BJ (cell line): ENCODE measurements at places on chromosomes 6 and 20. TPM values are rescaled to one million over a fixed set of nuclear protein-coding genes. Genes with fewer than 3 reads are reported as not detected.

TRIM31 gene
- not detected in 2 replicates for polyA plus RNA-seq

AVP gene
- polyA plus RNA-seq: not detected in 2 replicates

BYSL gene
- polyA plus RNA-seq: 18.0 and 28.5 TPM in 2 replicates

C20orf202 gene
- polyA plus RNA-seq: not detected in 2 replicates

STMND1 gene
- polyA plus RNA-seq: 0.05 and 0.16 TPM in 2 replicates

GRCh38 chr6:5665173-5665572, 341.6 kb downstream of the NRN1 start:
- no peak for DNase-seq

DNA sequence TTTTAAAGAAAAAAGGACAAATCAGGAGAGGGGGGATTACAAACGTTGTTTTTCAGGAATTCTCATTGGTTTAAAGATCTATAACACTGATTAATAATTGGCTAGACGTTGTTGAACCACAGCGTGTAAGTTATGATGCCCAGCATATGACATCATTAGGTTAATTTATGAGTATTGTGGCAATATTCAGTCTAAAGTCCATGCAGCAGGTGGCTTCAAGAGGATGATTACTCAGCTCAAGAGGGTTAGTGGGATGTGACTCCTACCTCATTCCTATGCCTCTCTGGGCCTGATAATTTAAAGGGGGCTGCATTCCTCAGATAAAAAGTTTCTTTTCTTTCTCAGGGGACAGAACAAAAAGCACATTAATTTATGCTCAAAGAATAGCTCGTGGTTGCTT, 1309.0 kb downstream of the EPHA7 start:
- DNase-seq: no peak

GRCh38 chr20:13810446-13810845, 25.6 kb downstream of the NDUFAF5 start:
- no peak for DNase-seq

DNA sequence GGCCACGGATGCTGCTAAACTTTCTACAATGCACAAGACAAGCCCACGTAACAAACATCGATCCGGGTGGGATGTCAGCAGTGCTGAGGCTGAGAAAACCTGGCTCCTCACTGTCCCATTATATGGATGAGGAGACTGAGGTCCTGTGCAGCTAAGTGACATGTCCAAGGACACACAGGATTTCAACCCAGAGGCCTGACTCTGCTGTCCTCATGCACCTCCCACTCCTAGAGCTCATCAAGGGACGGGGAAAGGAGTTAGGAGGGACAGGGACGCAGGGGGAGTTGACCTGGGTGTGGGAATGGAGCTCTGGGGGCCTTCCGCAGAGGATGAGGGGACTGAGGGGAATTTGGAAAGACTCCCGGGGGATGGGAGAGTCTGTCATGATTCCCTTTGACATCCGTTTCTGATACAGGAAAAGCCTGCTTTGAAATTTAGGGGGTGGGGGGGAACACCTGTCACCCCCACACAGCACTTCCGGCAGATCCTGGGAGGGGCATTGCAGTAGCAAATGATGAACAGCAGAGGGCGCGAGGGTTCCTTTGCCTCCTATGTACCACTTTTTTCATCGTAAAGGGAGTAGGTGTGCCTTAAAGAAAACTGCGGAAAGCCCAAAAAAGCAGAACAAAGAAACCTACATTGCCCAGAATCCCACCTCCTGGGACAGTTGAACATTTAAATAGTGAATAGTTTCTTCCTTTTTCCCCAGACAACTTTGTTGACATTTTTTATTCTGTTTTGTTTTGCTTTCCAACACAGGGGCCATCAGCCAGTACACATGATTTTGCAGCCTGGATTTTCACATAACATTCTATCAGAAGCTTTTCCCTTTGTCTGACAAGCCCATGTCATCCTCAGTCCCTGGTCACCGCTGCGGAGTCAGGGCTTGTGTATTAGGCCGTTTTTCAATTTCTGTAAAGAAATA, 48.6 kb downstream of the SLC2A10 start:
- no peak for DNase-seq

DNA sequence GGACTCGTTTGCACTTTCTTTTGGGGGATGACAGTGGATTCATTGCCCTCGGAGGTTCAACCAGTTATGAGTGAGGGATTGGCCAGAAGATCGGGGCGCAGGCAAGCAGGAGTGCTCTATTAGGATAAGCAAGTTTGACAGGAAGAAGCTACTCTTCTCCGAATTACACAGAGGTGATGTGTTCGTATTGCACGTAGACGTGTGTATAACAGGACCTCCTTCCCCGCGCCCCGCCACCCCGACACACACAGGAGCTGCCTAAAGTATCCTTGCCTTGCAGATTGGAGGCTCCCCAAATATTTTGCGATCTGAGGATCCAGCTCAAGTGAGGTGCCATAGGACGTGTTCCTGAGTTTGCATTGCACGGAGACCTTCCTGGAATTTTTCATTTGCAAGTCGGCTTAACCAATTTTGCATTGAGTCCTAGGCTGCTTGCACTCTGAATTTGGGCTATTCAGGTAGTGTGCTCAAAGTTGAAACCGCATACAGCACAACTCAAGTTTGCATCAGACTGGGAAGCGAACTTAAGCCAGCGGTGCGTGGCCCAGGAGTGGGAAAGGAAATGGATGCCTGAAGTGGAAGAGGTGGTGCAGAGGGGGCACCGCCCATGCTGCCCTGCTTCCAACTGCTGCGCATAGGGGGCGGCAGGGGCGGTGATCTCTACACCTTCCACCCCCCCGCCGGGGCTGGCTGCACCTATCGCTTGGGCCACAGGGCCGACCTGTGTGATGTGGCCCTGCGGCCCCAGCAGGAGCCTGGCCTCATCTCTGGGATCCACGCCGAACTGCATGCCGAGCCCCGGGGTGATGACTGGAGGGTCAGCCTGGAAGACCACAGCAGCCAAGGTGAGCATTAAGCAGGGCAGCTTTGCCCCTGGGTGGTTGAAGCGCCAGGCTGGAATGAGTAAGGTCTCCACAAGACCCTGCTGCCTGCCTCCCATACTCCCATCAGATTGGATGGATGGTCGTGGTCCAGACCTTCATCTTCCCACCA, 770 bp downstream of the TCF19 start:
- DNase-seq: no peak

DNA sequence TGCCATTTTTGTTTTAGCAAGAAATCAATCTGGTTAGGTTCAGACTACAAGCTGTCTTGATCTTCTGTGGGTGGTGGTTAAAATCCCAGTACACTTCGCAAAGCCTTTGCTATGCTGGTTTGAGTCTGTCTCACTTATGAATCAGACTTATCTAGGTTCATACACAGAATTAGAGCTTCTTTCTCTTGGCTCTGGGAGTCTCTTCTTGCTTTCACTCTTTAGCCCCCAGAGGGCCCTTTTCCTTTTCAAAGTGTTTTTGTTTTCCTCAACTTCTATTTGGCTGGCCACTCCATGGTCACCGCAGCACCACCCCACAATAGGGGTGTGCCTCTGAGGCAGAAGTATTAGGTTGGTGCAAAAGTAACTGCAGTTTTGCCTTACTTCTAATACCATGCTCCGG, 21.3 kb downstream of the ECI2 start:
- no peak for DNase-seq

GRCh38 chr20:61330441-61330840, 78.4 kb downstream of the CDH4 start:
- DNase-seq: no peak

GRCh38 chr20:44083220-44083933, 103.6 kb downstream of the JPH2 start:
- DNase-seq: peak; percentile 39

GRCh38 chr6:57190140-57190539, 18.0 kb downstream of the BAG2 start:
- DNase-seq: no peak

GRCh38 chr20:24379484-24379927, 89.9 kb upstream of the SYNDIG1 start:
- DNase-seq: peak; percentile 45

GRCh38 chr6:132053511-132053910, 102.3 kb upstream of the CCN2 start:
- DNase-seq: no peak

- DNase-seq: no peak
Observed at GRCh38 chr6:46788791-46789190, 4.4 kb upstream of the MEP1A start.

DNA sequence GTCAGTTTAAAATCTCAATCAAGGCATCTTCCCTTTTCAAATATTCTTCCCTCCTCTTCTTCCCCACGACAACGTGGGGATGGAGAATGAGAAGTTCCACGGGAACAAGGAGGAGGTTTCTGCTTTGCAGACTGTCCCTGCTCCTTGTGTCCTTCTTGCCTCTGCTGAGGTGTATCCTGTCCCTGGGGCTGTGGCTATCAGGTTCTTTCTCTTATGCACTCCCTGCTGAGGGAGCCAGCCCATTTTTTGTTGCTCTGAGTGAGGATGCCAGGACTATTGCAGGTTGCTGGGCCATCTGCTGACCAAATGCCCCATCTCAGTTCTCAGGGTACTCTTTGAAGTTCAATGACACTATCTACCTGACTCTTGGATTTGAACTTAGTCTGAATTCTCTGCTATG, 533.6 kb downstream of the RNF144B start:
- DNase-seq: no peak

DNA sequence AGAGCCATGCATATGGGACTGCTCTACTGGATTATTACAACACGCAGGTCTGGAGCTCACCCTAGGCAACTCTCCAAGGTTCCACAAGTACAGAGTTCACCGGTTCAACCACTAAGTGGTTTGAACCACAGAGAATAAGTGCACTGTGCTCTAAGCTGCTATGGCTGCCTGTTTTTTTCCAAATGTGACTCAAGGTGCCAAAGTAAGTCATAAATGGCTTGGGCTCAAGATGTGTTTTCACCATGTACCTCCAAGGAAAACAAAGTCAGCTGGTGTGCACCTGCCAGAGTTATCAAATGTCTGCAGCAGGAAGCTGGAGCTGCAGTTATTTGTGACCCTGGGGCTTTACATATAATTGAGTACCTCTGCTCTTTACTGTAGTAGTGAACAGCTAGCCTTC, 76.7 kb downstream of the PREP start:
- peak; percentile 26 for DNase-seq

- DNase-seq: peak; percentile 65
Observed at GRCh38 chr6:135722679-135723078, 128.8 kb upstream of the PDE7B start.

DNA sequence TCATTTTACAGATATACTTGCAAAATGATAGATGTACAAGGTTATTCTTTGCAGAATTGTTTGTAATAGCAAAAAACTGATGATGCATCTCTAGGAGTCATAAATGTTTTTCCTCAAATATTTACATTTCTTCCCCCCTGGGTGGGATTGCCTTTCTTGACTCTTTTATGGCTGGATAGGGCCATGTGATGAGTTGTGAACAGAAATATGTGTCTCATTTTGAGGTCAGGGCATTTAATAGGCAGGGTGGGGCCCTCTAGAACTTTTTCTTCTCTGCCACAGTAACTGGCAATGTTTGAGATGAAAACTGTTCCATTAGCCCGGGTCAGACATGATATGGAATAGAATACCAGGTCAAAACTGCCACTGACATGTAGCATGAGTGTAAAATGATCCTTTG, 159.5 kb upstream of the SYNCRIP start:
- no peak for DNase-seq

GRCh38 chr6:8123236-8123635, 20.9 kb upstream of the EEF1E1 start:
- no peak for DNase-seq

GRCh38 chr6:10721850-10722569, 860 bp upstream of the TMEM14C start:
- DNase-seq: no peak

DNA sequence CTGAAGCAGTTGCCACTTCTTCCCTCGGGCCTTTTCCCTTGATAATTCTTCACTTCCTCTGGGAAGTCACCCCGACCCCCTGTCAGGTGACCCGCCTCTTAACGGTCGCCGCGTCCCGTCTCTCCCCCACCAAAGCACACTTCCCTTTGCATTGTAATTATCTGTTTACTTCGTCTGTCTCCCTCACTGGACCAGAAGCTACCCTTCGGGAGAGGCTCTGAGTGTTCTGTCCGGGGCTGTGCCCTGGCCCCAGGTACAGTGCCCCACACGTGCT, 771 bp upstream of the SNAI1 start:
- DNase-seq: no peak

GRCh38 chr6:219641-220198, 72.6 kb upstream of the DUSP22 start:
- no peak for DNase-seq

- no peak for DNase-seq
Observed at GRCh38 chr6:152330961-152331360, 306.2 kb downstream of the SYNE1 start.

GRCh38 chr6:33315793-33316602, 1.5 kb downstream of the ZBTB22 start:
- no peak for DNase-seq

DNA sequence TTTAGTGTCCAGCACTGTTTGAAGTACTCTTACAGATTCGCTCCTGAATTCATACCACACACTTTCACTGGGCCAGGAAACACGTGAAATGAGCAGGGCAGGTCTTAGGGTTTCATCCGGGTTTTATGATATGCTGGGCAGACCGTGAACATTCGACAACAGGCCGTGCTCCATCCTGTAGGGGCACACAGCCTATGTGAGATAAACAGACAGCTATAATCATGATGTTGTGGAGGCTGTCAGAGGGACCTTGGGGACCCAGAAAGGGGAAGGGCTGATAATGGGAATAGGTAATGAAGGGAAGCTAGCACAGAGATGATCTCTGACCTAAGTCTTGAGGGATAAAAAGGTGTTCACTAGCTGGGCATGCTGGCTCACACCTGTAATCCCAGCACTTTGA, 110.4 kb downstream of the RIN2 start:
- no peak for DNase-seq

DNA sequence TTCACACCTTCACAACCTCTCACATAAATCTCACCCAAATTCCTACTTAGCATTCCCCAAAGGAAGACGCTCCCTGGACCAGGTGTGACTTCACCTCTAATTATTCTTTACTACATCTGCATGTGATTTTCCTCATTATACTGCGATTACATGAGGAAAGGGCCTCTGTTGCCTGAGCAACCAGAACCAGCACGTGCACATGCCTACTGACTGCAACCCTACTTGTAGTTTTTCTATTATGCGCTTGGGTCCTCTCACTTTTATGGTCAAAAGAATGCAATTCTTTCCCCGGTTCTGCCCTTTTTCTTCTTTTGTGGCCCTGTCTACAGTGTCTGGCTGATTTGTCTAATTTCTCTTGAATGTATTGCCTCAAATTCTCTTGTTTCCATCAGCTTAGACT, 20.4 kb upstream of the ANKEF1 start:
- no peak for DNase-seq

- DNase-seq: no peak
Observed at GRCh38 chr6:105800871-105801270, 285.3 kb upstream of the PRDM1 start.

- DNase-seq: no peak
Observed at GRCh38 chr6:129381885-129382284, 328.1 kb downstream of the ARHGAP18 start.

GRCh38 chr6:168045141-168045691, 33.8 kb downstream of the FRMD1 start:
- DNase-seq: no peak
